ENCODE measurements at places on chromosomes 3 and 15.

- no peak for DNase-seq
Measured at GRCh38 chr3:163273694-163274093, 1777.1 kb downstream of the OTOL1 start.

DNA sequence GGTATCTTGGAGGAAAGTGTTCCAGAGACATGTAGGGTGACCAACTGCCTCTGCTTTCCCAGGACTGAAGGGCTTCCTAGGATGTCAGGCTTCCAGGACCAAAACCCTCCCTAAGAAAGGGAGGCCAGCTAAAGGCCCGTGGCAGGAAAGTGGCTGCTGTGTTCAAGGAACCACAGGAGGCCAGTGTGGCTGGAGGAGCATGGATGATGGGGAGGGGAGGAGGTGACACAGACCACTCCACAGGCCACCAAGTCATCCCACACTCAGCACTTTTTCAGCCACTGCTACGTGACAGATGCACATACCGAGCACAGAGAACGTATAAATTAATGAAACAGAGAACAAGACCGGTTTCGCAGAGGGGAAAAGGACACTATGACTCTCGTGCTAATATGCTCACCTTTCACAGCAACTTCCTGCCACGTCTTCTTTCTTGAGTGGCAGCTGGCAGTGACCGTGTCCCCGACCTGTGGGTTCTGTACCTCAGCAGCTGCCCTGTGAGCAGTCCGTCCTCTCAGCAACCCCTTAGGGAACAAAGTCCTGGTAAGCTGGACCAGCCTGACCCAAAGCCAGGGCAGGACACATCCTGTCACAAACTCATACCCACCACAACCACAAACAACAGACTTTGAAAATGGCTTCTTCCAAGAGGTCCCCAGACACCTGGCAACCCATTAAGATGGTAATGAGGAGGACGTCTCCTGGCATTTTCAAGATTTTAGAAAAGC is 244.7 kb downstream of the VPS13C start:
- DNase-seq: no peak

DNA sequence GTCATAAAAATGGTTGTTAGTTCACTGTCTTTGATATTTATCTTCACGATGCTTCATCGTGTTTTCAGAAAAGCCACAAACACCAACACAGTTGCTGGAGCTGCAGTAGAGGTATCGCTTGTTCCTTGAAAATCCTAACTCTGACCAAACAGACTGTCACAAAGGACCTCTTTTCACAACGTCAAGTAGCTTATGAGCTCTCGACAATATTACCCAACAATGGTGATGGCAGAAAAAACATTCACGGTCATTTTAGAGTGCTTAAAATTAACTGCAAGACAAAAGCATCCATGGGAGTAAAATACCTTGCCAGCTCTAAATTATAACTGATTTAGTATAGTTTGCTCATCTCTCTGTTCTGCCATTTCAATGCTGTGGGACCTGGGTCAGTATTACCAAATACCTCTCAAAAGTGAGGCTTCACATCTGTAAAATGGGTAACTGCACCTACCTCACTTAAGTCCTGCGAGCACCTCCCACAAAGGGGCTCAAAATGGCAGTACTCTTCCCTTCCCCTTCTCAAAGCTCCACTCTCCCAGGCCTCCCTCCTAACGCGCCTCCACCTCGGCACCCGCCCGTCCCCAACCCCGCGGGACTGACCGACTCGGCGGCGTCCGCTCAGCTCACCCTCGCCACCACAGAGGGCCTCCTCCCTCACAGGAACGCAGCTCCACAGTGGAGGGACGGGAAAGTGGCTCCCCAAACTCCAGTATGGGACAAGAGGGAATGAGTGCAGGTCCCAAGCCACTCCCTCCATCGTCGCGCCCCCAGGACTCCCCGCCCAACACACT is 546 bp downstream of the TRIM59 start:
- DNase-seq: no peak

DNA sequence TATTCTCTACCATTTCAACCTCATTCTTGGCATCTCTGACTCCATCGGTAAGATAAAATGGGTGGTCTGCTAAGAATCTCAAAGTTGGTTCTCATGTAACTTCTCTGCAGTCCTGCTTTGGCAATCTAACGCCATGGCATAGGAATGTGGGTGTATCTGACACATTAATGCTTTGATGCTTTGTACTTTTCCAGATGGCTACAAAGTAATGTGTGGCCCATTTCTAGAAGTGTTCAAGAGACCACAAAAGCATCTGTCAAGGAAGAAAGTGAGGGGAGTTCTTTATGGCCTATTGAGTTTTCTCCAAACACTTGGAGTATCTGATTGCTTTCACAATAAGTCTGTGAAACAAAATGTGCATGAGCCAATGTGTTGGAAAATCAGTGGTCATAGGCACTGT is 339.9 kb upstream of the TGFBR2 start:
- no peak for DNase-seq

DNA sequence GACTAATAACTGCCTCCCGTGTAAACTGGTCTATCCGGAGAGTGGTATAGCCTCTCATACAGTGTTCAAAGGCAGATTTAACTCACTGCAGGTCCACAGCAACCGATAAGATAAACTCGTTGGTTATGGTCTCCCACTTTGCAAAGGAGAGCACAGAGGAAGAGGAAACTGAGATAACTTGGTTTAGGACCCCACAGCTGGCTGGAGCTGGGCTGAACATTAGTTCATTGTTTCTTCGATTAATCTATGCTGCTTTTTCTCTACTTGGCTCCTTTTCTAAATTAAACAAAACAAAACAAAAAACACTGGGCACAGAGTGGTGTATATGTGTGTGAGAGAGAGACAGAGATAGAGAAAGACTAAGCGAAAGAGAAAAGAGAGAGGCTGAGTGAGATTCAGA is 5.0 kb upstream of the DLG1 start:
- DNase-seq: no peak

DNA sequence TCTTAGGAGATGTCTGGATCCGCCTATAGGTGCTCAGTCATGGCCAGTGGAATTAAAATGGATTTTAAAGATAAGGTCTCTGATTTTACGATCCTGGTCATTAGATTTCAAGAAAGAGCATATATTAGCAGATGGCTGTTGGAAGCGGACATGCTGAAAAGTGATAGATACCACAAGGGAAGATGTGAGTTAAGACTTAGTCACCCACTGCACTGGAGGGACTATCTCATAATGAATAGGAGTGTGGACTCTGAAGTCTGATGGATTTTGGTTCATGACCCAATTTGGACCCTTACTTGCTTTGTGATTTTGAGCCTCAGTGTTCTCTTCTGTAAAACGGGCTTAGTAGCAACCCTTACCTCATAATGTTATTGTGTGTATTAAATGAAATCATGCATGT is 214.7 kb downstream of the CHST2 start:
- no peak for DNase-seq

GRCh38 chr3:157180262-157180661 is 20.3 kb upstream of the CCNL1 start:
- no peak for DNase-seq

GRCh38 chr3:195403244-195403643 is 39.6 kb downstream of the ACAP2 start:
- DNase-seq: no peak

DNA sequence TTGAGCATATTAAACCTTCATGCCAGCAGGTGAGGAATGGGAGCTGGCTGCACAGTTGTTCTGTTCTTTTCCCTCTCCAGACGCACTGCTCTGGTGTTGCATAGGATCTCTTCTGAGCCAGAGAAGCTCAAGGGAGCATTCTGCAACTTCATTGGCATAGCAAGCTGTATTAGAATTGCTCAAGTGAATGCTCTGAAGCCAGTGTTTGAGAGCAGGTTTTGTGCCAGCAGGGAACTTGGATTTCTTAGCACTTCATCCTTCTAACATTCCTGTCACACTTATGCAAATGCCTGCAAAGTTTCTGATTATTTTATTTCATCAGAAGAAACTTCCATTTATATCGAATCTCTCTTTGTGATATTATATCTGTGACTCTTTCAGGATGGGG is 366.6 kb downstream of the AGBL1 start:
- DNase-seq: no peak

- DNase-seq: no peak
Measured at GRCh38 chr3:72462595-72463011, 385.6 kb downstream of the SHQ1 start.

GRCh38 chr3:127149621-127150310 is 43.2 kb upstream of the PRR23E start:
- DNase-seq: no peak

- no peak for DNase-seq
Measured at GRCh38 chr3:41234823-41235721, 35.8 kb downstream of the CTNNB1 start.

DNA sequence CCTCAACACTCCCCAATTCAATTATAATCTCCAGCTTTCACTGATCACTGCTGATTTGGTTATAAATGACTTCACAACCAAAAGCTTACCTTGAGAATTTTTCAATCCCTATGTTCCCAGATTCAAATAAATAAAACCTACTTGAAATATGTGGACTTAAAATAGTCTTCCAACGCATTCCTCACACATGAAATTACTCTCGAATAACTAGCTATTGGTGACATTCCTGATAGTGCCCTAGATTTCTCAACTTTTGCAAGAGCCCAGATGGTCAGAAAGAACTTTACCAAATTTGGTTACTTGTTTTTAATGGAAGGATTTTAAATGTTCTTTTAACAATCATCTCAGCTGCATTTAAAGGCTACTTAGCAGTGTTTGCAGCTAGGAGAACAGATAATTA is 605.5 kb downstream of the FHIT start:
- no peak for DNase-seq

DNA sequence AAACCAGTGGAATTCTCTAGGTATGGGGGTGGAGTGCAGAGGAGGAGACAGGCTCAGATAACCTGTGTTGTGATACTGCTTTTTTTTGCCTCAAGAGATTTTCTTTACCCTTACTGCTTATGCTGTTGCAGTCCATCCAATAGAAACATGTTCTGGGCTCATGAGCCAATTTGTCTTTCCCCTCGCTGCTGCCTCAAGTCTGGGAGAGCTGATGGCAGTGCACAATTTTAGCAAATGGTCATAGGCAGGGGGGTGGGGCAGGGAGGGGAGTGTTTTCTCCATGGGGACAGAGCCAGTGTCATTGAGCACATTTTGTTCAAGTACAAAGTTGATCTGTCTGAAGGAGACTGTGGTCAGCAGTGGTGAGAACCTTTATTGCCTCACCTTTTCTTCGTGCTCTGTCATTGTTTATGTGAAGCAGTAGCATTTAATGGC is 134.9 kb downstream of the MBNL1 start:
- no peak for DNase-seq

Measured in activated T-helper 1 cell treated with anti-CD3 and anti-CD28 coated beads, Interleukin-2, amount 50 U/mL, for 16 hours (primary cell).